ENCODE measurements at places on chromosomes 3 and 15.

DNA sequence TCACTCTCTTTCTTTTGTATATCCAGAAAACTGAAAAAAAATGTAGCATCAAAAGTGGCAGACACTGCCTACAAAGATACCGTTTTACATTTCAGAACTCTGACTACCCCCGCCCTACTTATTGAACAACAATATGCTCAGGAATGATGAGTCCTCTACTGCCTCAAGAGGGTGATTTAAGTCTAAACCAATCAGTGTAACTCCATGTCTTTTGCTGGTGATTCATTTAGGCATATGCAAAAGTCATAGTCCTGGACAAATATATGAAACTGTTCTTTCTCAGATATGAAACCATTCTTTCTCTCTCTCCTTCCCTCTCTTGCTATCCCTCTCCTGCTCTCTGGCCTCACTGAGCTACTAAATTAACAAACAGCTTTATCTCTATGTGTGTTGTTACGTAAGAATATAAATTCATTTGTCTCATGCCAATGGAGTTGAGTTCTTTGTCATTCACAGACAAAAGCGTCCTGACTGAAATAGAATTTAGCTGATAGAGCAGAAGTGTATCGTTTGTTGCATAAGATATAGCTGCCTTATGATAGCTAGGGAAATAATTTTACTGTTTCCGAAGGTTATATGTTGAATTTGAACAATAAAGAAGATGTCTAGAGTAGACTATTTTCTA is 133.7 kb upstream of the OSTN start:
- no peak for DNase-seq

DNA sequence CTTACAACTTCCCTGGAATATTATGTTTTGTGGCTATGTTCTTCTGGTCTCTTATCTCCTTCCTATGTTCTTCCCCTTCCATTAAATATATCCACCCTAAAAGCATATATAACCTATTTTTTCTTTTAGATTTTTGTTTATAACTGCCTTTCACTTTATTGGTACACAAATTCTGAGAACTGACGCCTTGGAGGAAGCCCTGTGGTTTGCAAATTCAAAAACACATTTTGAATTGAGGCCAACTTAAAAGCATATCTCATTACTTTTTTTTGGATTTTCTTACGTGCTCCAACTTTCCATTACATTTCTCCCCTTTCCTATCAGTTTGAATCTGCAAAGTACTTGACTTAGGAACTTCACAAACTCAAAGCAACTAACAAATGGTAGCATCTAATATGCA is 15.3 kb upstream of the COLQ start:
- no peak for DNase-seq

DNA sequence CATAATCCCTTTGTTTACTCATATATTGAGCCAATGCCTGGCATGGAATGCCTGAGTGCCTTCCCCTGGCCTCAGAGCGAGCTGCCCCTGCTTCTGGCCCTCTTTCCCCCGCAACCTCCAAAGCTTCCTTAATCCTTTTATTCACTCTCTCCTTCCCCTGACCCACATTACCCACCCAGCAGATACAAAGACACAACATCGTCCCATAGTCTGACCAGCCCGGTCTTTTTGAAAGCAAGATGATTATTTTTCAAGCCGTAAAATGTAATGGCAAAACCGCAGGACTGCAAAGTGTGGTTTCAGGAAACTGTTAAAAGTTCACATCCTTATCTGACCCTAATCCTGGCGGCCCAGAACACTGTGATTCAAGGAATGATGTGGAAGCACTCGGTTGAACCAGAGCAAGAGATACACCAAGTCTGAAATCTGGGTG is 78.4 kb upstream of the LRTM1 start:
- DNase-seq: no peak

DNA sequence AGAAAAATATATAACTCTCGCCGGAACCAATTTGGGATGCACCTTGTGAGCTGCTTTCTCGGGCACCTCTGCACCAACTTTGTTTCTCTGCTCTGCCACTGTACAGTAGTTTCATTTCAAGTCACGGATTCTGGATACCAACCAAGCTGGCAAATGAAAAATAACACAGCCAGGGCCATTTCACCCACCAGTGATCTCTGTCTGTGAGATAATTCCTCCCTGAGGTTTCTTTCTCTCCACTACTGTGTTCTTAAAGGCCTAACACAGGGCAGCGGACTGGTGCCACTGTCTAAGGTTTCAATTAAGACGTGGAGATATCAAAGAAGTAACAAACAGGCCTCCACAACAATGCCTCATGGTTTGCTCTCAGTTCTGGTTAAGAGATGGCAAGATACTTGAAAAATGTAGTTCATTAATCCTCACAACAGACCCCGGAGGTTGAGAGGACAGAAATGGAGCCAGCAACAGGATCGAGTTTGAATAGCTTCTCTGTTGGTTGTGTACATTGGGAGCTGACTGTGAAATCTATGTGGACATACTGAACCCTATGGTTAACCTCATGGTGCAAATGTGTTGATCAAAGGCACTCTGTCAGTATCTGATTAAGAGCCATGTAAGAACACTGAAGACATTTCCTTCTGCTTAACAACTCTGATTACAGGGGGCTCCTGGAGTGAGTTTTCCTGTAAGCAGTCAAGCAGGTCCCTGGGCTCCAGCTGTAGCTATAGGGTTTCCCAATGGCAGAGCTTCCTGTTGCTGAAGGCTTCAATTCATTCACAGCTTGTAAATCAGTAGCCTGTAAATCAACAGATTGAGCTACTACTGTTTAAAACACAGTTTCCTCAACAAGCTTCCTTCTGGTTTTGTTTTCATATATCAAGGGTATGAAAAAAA is 470.5 kb downstream of the EPHA3 start:
- no peak for DNase-seq

DNA sequence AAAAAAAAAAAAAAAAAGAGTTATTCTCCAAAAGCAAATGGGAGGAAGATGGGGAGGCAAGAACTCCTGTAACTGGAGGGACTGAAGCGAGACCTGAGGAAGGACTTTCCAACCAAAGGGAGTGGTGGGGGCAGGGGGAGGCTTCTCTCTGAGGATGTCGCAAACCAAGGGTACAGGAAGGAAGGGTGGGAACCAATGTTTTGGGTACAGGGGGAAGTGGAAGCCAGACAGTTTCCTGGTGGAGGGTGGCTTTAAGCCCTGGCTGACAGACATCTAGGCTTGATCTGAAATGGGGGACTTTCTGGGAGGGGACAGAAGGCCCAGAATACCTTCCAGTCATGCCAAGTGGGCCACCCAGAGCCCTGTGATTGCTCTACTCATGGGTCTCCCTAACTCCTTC is 27.0 kb downstream of the VIPR1 start:
- DNase-seq: no peak

DNA sequence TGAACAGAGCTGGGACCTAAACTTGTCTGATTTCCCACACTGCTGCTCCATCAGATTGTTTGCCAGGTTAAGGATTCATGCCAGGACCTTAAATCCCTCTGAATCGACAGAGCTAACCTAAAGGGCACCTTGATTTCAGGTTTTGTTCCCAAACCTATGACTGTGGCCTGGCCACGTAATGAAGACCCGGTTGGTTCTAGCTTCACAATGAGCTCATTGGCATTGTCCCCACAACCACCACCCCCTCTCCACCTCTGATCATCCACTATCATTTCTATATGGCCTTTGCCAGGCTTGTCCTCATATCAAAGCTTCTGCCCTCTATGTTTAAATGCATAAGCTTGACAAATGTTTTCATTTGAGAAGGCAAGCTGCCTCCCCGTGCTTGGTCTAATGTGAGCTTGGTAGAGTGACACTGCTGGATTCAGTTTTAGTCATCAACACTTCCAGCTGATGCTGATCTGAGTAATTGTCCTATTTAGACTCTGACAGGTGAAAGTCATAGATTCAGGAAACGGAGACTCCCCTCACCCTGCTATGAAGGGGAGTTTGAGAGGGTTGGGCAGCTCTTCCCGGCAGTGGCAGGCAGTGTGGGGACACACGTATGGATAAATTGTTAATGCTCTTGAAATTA is 407.1 kb upstream of the CFAP20DC start:
- DNase-seq: no peak

- DNase-seq: no peak
Measured at GRCh38 chr15:92327033-92327432, 66.6 kb upstream of the ST8SIA2 start.

DNA sequence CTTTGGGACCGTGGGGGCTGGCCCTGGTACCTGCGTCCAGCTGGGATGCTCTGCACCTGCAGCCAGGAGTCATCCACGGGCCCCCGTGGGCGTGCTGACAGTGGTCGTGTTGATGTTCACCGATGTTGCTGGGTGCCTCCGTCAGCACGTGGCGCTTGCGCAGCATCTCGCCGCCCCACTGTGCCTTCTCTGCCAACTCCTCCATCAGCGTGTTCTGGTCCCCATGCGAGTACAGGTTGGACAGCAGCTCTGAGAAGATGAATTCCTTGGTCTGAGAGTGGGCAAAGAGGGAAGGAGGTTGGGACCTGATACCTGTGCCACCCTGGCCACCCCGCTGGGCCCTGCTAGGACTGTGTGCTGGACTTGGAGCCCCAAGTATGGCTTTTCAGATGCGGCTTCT is 61.4 kb downstream of the ADAMTS7 start:
- no peak for DNase-seq

GRCh38 chr15:77024273-77025082 is 29.6 kb downstream of the PSTPIP1 start:
- DNase-seq: peak; percentile 35

GRCh38 chr3:78706906-78707523 is 1060.8 kb downstream of the ROBO1 start:
- no peak for DNase-seq

- no peak for DNase-seq
Measured at GRCh38 chr3:149650828-149651227, 7.0 kb downstream of the WWTR1 start.

GRCh38 chr3:121844892-121845291 is 9.9 kb downstream of the EAF2 start:
- no peak for DNase-seq

DNA sequence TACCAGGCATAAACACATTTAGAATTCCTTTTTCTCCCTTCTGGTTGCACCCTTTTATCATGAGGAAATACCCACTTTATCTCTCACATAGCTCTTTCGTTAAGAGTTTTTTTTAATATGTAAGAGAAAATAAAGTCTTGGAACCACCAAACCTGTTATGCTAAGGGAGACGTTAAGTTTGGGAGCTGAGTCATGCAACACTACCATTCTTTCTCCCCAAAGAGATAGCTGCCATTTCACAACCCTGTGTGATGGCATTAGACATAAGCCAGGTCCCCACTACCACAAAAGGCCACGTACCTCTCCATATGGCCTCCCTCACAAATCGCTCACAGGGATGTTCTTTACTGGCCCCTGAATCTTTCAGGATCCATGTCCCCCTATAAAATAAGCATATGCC is 7.6 kb upstream of the NIPA1 start:
- no peak for DNase-seq

DNA sequence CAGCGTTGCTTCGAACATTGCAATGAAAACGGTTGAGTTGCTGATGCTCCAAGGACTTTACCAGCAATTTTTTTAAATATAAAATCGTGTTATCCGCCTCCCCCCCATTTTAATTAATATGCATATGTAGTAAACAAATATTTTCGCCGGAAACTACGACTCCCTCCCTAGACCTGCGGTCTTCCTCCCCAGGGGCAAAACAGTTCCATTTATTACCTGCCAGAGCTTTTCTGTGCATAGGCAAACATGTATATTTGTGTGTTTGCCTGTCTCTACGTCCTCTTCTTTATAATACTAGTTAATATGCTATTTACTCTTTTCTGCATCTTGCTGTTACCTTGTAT is 593 bp upstream of the RSL24D1 start:
- no peak for DNase-seq

Measured in NCI-H345 (cell line).